ENCODE measurements at places on chromosomes 3 and 15.

- no peak for DNase-seq
Measured at GRCh38 chr3:48268381-48268935, 27.6 kb downstream of the ZNF589 start.

DNA sequence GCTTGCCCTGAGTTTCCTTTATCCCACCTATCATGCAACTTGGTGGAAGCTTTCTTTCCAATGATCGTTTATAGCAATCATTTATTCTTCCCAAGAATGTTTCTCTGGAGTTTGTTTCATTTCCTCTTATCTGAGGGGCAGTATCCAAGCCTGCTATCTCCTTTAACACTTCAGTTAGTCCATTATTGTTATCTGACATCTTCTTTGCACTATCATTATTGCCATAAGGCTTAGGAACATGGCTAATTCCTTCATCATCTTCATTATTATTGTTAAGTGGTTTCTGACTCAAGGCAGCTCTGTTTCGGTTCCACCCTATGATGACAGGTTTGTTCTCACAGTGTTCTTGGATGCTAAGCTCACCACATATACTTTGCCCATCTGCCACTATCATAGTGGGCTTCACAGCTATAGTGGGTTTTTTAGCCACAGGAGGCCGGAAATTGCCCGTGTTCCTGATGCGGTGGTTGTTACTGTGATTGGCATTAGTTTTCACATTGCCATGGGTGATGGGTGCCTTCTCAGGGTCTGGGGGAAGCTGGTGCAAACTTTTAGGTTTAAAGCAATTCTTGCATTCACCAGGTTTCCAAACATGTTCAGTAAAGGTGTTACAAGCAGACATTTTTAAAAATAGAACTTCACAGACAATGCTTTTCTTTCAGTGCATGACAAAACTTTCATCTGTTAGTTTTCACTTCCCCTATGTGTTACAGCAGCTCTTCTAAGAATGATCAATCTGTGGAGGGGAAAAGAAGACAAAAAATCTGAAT, 110.6 kb upstream of the TSPAN3 start:
- DNase-seq: no peak

DNA sequence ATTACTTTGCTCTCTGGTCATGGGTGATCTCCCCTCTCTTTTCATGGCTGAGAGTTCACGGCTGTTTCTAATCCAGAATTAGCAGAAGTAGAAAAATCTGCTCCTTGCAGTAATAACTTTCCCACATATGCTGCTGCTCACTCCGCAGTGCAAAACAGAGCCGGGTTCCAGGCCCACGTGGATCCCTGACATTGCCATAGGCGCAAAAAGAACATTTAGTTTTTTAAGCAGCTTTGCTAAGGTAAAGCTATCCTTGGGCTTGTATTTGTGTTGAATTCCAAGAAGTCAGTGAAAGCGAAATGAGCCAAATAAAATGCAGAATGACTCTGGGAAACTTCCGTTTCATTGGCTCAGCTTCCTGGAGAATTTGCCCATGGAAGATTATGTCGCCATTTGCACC, 633.7 kb upstream of the SUCLG2 start:
- no peak for DNase-seq

DNA sequence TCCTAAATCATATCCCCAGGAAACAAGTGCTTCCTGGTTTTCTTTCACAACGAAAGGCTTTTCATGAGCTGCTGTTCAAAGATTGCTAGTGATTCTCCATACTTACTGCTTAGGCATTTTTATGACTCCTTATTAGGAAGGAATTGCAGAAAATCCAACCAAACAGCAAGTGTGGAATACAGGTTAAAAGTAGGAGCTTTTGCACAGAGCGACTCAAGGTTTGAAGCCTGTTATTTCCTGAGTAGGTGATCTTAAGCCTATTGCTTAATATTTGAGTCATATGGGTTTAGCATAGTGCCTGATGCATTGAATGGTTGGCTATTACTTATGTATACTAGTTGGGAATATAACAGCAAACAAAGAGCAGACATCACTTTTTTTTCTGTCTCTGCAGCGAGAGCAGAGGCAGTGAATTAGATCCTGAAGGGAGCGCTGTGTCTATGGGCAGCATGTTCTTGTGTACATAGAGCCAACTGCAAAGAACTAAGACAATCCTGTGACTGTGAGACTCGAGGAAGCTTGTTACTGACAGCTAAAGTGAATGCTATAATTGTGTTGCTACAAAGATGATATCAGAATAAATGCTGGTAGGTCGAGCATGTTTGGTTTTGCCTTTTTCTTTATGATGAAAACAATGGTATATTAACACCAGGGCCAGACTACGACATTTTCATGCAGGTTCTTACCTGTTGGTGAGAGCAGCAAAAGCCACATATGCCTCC, 6.3 kb downstream of the TM4SF1 start:
- no peak for DNase-seq

- DNase-seq: no peak
Measured at GRCh38 chr3:142931222-142931621, 32.3 kb downstream of the PAQR9 start.
